Activated T-cell treated with anti-CD3 and anti-CD28 coated beads, Interleukin-2, amount 50 U/mL, for 4 hours (primary cell): ENCODE measurements at places on chromosomes 11 and 22.

- DNase-seq: no peak
These were observed 212.7 kb downstream of the LARGE1 start for GRCh38 chr22:33707581-33707980.

- no peak for DNase-seq
These were observed 48.8 kb downstream of the MCHR1 start for GRCh38 chr22:40727964-40728615.

- no peak for DNase-seq
These were observed 343.2 kb downstream of the NTM start for GRCh38 chr11:131713529-131714134.

GRCh38 chr11:44421090-44421675 is 111.2 kb upstream of the ALX4 start:
- no peak for DNase-seq

- DNase-seq: no peak
These were observed 66.4 kb downstream of the UBASH3B start for GRCh38 chr11:122721964-122722266.

GRCh38 chr11:102615894-102616432 is 9.2 kb downstream of the MMP20 start:
- DNase-seq: no peak

DNA sequence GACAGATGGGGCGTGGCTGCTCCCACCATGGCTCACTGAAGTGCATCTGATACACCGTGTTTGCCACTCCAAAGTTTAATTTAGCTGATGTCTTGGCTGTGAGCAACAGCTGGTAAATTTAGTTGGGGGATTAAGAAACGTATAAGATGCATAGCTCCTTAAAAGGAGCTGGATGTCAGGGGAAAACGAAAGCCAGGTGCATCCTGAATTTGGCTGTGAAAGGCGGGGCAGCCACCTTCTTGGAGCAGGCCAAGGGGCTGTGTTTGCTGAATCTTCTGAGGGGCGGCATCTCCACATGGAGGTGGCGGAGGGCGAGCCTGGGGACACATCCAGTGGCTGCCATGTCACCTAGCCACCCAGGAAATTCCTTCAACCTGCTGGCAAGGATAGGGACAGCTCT is 20.7 kb upstream of the NCF4 start:
- DNase-seq: no peak
